Suppressor macrophage (primary cell): ENCODE measurements at places on chromosomes 5 and 9.

- DNase-seq, result no peak
These were observed 86.4 kb downstream of the MED10 start for GRCh38 chr5:6291961-6292360.

GRCh38 chr9:107895501-107896001, 406.0 kb upstream of the KLF4 start:
- DNase-seq, result no peak

DNA sequence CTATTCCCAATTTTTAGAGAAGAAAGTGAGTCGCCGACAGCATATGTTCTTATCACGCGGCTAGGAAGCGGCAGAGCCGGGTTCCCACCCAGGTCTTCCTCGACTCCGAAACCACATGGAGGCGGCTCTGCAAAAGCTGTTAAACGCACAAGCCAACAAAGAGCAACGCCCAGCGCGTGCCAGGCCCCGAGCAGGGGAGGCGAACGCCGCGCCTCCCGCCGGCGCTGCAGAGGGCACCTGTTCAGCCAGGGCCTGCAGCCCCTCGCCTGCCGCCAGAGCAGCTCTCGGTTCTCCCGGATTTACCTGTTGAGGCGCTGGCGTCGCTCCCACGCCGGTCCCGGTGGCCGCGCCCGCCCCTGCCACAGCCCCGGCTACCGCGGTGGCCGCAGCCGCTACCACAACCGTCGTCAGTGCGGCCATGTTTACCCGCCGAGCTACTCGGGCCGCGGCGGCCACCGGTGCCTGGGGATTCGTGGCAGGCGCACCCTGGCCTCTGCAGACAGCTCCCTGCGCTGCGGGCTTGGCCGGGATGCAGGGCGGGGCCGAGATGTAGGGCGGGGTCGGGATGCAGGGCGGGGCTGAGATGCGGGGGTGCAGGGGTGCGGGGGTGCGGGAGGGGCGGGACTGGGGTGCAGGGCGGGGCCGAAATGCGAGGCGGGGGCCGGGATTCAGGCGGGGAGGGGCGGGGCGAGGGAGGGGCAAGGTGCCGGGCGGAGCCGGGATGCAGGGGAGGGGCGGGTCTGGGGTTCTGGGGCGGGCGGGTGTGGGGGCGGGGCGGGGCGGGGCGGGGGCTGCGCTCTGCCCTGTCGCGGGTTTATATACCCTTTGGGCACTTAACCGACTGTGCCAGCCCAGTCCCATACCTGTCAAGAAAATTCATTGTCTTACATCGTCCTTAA, at the start of gene CCDC112:
CCDC112 (minus strand) TSS at position 531 of the 899 bp plus-strand sequence; CDS start at position 420, 111 bp downstream.
- DNase-seq, result peak; percentile 93

DNA sequence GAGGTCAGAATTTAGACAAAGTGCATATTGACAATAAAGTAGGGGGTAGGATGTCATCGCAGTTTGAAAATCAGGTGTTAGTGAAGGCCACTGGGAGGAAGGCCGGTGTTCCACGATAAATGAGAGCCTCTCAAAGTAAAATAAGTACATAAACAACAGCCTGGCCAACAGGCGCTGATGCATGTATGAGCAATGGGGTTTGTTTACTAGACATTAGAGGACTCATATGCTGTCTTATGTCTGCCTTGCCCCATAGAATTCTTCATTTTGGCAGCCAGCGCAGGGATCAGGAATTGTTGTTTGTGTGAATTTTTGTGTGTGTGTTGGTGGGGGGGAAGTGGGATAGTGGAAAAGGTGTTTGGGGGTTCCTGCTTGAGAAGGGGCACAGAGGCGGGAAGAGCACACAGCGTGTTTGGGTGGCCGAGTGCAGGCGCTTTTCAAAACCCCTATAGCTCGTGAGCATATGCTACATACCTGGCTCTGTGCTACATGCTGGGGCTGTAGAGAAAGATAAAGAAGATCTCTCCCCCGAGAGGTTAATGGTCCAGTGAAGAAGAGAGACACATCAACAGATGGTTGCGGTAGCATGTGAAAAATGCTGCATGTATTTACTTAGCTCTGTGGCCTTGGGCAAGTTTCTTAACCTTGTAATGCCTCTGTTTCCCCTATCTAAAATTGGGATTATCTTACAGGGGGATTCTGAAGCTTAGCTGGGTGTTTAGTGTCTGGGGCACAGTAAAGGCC, 11.5 kb downstream of the SNX30 start:
- no peak for DNase-seq

DNA sequence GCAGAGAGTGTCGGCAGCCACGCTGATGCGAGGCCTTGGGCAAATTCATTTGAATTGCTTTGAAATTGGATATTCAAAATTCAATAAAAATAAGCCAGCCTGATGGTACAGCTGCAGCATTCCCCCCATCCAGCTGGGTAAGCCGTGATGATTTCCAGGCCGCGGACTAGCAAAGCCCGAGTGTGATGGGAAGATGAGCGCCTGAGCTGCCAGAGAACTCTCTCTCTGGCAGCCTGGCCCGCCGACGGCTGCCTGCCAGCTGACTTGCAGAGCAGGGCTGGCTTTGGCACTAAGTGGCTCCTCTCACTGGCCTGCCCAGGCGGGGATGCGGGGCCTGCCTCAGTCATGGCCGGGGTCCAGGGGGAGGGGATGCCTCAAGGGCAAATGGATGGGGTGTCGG, 268.3 kb upstream of the WWC1 start:
- no peak for DNase-seq

- DNase-seq, result no peak
These were observed 443.8 kb upstream of the CYLC2 start for GRCh38 chr9:102551346-102551745.

- no peak for DNase-seq
These were observed 319.6 kb upstream of the CLINT1 start for GRCh38 chr5:158178535-158178934.
